Stimulated activated CD4-positive, alpha-beta T cell treated with anti-CD3 and anti-CD28 coated beads, TNF-alpha, amount 100 ng/mL, for 1 hour (primary cell): ENCODE measurements at places on chromosomes 2 and 18.

GRCh38 chr2:38065502-38066135, 10.3 kb downstream of the CYP1B1 start:
- no peak for DNase-seq

DNA sequence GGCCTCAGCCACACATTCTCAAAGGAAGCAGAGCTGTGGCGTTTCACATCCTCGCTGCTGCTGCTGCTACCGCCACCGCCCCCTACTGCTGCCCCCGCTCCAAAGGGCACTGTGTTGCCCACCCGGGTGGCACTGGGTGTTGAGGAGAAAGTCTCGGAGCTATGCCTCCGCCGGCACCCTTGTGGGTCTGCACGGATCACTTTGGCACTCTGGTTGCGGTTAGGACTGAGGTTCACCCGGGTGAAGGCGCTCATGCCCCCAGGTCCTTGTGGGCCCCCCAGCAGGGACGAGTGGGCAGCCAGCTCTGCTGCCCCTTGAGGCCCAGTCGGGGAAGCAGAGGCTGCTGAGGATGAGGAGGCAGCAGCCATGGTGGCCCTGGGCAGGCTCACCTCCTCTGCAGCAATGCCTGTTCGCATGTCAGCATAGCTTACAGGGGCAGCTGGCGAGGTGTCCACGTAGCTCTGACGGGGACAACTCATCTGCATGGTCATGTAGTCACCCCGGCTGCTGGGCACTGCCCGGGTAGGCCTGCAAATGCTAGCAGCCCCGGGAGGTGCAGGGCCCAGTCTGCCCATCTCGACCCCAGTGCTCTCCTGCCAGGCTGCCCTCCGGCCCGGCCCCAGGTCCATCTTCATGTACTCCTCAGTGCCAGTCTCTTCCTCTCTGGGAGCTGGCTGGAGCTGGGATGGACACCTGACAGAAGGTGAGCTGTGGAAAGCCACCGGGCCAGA, 4.2 kb downstream of the IRS1 start:
- DNase-seq, result no peak

DNA sequence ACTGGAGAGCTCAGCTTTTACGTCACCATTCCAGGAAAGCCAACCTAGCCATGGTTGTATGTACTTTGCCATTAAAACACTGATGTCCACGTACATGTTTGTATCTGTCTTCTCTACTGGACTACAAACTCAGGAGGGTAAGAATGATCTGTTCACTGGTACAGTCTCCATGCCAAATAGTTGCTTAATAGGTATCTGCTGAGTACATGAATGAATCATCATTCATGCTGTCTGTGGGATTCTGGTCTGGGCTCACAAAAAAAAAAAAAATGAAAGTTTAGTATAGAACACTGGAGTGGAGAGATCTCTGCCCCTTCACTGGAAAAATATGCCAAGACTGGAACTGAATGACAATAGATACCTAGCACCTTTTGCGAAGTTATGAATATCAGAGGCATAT, 102.6 kb upstream of the ITGA4 start:
- DNase-seq, result no peak

DNA sequence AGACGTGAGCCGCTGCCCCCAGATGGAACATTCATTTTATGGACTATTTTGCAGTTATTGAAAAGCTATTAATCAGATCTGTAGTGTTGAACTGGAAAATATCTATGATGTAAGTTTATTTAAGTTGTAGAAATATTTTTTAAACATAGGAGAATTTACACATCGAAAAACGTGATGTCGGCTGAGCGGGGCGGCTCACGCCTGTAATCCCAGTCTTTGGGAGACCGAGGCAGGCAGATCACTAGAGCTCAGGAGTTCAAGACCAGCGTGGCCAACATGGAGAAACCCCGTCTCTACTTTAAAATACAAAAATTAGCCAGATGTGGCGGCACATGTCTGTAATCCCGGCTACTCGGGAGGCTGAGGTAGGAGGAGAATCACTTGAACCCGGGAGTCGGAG, 2.0 kb upstream of the TIA1 start:
- DNase-seq, result no peak

GRCh38 chr2:10383960-10384734, 64.0 kb downstream of the ODC1 start:
- no peak for DNase-seq

- no peak for DNase-seq
These were observed 14.7 kb downstream of the NEDD4L start for GRCh38 chr18:58058720-58059119.

DNA sequence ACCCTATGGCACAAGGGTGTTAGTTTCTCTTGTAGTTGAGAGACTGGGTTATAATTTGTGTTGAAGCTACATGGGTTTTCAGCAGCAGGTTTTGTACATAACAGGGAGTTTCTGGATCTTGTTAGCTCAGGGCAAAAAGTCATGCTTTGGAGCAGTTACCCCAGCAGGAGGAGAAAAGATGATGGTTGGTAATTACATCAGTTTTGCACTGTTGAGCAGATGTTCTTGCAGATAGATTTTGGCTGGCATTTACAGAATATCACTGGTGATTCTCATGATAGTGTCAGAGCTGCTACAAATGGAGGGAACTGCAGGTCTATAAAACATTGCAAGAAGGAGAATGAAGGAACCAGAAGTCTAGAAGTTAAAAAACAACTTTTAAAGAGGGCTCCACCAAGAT, 215.2 kb upstream of the ATP5MC3 start:
- no peak for DNase-seq

GRCh38 chr2:144935191-144935590, 415.3 kb upstream of the ZEB2 start:
- DNase-seq, result no peak

- no peak for DNase-seq
These were observed 64.4 kb upstream of the ZNF236 start for GRCh38 chr18:76757925-76758324.
